ENCODE measurements at places on chromosomes 11 and 22.

DNA sequence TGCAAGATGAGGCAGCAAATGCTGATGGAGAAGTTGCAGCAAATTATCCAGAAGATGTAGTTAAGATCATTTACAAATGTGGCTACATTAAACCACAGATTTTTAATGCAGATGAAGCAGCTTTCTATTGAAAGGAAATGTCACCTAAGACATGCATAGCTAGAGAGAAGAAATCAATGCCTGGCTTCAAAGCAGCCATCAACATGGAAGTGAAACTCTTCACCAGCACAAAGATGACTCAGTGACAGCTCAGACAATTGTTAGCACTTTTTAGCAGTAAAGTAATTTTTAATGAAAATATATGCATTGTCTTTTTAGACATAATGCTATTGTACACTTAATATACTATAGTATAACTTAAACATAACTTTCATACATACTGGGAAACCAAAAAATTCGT, 71.4 kb downstream of the FANCF start:
- DNase-seq = no peak

DNA sequence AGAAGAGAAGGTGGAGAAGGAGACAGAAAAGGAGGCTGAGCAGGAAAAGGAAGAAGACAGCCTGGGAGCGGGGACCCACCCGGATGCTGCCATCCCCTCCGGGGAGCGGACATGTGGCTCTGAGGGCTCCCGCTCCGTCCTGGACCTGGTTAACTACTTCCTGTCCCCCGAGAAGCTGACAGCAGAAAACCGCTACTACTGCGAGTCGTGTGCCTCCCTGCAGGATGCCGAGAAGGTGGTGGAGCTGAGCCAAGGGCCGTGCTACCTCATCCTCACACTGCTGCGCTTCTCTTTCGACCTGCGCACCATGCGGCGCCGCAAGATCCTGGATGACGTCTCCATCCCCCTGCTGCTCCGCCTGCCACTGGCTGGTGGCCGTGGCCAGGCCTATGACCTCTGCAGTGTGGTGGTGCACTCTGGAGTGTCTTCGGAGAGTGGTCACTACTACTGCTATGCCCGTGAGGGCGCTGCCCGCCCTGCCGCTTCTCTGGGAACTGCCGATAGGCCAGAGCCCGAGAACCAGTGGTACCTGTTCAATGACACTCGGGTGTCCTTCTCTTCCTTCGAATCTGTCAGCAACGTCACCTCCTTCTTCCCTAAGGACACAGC, 21.4 kb downstream of the USP35 start:
- DNase-seq = no peak

DNA sequence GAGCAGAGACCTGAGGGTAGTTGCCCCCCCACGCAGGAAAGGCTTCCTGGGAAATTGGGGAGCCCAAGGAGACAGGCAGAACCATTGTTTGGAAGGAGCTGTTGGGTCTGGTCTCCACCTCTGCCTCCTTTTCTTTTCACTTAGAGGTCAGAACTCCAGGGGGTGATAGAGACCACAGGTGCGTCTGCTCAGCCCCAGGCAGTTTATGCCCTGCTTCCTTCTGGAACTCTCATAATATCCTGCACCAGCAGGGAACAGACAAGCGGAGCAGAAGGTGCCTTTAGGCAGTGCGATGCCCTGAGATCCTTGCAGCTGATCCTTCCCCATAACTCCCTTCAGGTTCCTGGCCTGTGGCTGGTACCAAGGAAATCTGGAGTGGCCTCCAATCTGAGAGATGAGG, 120.2 kb downstream of the NECTIN1 start:
- DNase-seq = no peak

DNA sequence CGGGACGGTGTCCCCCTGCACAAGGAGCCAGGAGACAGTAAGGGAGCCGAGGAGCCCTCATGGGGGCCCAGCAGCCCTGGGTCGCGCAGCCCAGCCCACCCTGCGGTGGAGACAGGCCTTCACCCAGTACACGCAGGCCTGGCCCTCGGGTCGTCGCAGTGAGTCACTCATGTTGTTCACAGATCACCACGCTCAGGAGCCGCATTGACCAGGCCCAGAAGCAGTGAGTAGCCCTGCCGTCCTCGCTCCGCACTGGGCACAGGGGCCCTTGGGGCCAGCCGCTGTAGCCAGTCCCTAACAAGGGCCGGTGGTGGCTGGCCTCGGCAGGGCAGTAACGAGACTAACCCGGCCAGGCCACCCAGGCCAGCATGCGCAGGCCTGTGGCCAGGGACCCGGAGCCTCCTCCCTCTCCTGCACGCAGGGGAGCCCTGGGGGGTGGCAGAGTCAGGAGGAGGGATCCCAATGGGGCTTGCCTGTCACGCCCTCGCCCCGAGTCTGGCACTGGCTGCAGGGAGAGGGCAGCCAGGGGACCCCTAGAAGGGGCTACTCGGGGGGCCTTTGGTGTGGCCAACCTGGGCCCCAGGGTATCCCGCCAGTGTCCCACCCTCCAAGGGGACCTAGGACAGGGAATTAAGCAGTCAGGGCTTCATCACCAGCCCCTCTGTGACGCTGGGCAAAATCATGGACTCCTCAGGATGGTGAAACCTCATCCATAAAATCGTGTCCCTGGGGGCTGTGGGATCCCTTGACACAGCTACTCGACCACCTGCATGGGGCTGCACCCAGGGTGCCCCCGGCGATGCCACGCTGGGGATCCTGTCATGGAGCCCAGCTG, 10.1 kb upstream of the MRPL23 start:
- DNase-seq = no peak

GRCh38 chr11:62928011-62928410, 6.8 kb upstream of the CHRM1 start:
- DNase-seq = no peak

- no peak for DNase-seq
These were observed 75.7 kb upstream of the CSNK2A3 start for GRCh38 chr11:11428714-11429113.

DNA sequence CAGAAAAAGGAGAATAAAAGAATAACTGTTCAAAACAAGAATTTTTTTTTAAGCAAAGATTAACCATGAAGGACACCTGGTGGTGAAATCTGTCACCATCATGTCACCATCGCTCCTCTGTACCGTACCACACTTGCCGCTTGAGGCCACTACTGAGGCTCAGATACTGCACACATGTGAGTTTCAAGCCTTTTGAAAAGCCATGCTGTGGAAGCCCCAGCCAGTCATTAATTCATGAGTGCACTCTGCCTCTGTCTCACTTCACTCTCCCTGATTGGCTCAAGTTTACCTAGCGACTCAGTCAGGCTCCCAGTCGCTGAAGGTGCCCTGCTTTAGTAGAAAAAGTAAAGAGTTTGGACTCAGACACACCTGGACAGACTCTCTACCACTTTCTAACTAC, 6.6 kb upstream of the MS4A12 start:
- DNase-seq = no peak

DNA sequence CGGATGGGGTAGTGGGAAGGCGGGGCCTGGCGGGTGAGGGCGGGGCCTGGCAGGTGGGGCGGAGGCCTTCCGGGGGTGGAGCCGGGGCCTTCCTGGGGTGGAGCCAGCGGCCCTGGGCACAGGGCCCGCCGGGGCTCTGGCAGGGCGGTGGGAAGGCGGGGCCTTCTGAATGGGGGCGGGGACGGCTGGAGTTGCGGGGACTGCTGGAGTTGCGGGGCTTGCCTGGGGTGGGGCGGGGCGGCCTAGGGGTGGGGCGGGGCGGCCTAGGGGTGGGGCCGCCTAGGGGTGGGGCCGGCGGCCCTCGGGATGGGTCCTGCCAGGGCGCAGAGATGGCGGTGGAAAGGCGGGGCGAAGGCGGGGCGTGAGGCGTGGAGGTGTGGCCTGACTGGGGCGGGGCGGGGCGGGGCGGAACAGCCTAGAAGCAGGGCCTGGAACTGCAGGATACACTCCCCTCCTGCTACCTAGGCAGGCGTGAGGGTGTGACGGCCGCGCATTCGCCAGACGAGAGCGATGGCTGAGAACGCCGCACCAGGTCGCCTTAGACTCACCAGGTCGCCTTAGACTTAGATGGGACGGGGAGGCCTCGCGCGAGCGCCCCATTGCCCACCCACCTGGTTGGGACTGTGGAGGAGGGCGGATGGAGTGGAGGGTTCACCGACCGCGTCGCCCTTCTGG, 19.3 kb downstream of the RRP7A start:
- DNase-seq = peak; percentile 75

- DNase-seq = no peak
These were observed 58.5 kb upstream of the ANO1 start for GRCh38 chr11:70019576-70020011.

- no peak for DNase-seq
These were observed 39.7 kb downstream of the MRGPRX2 start for GRCh38 chr11:19020831-19021230.

GRCh38 chr11:103051151-103051801, 40.7 kb downstream of the DCUN1D5 start:
- DNase-seq = peak; percentile 15

DNA sequence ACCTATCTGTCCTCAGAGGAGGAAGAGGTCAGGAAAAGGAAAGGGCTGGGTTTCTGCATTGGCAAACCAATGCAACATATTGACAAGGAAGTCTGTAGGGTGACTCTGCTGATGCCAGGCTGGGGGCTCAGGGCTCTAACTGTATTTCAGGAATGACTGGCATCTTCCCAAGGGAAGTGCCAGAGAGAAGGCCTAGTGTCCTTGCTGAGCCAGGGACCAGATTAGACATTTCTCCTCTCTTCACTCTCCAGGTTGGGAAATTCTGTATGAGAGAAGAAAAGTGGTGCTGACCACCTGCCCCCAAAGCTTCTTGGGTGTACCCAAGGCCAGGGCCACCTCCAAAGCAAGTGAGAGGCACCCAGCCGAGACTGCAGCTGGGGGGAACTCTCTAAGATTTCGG, 27.2 kb downstream of the GRIK4 start:
- no peak for DNase-seq

DNA sequence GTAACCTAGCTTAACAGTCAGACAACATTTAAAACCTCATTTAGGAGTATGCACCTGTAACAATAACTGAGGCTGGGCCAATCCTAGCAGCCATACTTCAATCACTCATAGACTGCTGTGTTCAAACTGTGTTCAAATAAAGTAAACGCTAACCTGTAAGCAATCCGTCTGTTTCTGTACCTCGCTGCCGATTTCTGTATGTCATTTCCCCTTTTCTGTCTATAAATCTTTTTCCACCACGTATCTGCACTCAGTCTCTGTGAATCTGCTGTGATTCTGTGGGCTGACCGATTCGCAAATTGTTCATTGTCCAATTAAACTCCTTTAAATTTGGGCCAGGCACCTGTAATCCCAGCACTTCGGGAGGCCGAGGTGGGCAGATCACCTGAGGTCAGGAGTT, 12.3 kb downstream of the APOBEC3H start:
- DNase-seq = no peak

DNA sequence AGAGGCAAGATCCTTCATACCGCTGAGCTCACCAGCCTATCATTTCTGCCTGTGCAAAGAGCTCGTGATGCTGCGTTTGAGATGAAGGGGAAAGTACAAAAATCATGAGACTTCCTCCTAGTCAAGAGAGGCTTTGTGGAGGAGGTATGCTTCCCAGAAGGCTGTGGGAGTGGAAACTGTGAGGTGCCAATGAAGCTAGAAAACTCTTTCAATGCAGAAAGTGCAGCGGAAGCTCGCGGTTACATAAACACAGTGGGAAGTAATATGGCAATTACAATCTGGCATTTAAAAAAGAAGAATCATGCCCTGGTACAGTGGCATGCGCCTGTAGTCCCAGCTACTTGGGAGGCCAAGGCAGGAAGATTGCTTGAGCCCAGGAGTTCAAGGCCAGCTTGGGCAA, 134.8 kb downstream of the EHF start:
- DNase-seq = no peak

- no peak for DNase-seq
These were observed 89.8 kb upstream of the LIN7C start for GRCh38 chr11:27596388-27596787.

- DNase-seq = no peak
These were observed 115.8 kb downstream of the METTL15 start for GRCh38 chr11:28223994-28224393.

DNA sequence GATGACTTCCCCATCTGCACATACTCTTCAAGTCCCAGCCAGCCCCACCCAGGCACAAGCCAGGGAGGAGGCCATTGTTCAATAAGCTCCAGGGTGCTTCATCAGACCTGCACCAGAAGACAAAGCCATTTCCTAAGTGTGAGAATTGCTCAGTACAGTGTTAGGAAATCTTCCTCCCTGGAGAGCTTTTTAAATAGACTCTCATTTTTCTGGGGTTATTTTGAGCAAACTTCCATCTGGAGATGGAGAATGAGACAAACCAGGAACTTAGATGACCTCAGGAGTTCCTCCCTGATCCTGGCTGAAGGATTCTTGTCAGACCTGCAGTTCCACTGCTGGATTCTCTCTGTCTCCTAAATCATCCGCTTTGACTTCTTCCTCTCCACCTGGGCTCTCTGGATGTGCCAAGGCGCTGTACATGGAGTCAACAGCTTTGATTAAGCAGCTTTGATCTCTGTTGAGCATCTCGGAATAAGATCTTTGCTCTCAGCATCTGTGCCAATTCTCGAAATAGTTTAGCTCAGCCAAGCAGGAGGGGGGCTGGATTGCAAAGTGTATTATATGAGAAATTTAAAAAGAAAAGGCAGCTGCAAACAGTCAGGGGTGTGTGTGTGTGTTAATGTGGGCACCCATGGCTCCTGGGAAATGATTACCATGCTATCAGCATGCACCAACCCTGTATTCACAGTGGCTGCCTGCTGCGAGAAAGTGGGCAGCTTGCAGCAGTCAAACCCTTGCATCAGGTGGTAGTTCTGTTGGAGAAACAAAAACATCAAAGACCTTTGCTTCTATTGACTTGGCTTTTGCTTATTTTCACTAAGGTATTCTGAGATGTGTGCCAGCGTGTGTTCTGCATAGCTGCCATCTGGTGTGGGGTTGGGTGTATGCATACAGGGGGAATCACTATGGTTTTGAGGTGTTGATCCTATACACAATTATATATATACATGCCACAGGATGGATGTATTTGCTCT, 70.2 kb upstream of the NAV2 start:
- no peak for DNase-seq

- peak; percentile 6 for DNase-seq
These were observed 223.4 kb downstream of the FAM76B start for GRCh38 chr11:95566211-95566610.
